ENCODE measurements at places on chromosomes 13 and 19.

DNA sequence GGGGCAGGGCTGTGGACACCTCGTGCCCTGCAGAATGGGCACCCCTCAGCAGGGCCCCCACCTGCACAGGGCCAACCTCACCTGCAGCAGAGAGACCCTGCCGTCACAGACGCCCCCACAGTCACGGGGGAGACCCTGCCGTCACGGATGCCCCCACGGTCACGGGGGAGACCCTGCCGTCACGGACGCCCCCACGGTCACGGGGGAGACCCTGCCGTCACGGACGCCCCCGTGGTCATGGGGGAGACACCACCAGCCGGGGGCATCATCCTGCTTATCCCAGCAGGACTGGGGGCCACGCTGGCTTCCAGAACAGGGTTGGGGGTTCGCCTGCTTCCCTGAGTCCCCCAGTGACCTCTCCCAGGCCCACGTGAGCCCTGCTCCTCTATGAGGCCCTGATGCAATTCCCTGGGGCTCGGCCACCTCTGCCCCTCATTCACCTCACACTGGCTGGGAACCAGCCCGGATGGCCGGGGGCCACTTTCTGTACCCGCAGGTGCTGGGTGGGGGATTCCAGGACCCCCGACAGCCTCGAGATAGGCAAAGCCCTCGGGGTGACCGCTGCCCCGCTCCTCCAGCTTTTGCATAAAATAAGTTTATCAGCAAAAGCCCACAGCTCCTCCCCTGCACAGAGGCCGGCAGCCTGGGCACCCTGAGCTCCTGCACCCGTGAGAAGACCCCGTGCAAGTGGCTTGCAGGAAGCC, 23.6 kb downstream of the SBNO2 start:
- DNase-seq, result no peak

GRCh38 chr19:5627395-5627904, 4.6 kb downstream of the SAFB start:
- DNase-seq, result no peak

DNA sequence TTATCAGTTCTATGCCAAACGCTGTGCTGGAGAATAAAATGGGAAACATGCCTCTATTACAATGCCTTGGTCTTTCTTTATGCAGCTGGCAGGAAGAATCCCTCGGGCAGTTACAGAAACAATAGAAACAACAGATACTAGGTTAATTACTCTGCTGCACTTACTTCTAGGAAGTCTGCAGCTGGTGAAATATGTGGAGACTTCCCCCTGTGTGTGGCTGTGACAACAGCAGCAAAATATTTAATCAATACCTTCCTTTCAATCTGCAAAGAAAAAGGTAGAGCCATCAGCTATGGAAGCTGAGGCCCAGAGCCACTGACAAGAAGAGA, 9.9 kb downstream of the STOML3 start:
- DNase-seq, result no peak

DNA sequence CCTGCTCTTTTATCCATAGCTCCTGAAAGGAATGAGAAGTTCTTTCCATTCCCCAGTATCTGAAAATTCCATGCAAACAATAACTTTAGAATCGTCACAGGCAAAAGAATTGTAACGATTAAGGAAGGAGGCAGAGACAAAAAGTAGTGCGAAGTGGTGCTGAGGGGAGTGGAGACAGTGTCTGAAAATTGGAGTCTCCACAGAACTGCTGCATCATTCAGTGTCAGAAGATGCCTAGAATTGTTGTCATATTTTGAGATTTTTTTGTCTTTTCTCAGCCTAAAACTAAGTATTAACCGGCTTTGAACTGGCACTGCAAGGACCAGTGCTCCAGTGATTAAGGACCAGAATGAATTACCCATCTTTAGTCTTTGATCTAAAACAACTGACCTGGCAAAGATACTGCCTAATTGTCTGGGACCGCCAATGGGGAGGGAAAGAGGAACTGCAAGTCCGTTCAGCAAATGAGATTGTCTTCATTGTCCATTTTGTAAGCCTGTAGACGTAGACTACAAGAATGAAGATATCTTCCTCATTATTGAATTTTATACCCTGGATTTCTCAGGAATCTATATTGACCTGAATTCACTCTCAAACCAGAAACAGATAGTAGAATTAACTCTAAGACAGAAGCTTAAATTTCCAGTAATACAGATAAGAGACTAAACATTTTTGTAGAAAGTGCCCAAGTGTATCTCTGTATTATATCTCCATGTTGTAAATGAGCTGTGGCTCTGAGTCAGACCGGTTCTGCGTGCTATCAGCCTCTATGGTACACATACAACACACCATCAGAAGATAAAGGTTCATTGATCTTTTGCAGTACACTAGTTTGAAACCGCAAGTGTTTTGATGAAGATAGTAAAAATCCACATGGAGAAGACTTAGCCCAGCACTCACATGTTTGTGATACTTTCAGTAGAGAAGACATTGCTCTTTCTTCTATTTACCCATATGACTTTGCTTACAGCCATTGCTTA, 293.2 kb downstream of the EFNB2 start:
- DNase-seq, result no peak

- no peak for DNase-seq
Observed at GRCh38 chr19:2083174-2083854, 12.8 kb downstream of the MOB3A start.

DNA sequence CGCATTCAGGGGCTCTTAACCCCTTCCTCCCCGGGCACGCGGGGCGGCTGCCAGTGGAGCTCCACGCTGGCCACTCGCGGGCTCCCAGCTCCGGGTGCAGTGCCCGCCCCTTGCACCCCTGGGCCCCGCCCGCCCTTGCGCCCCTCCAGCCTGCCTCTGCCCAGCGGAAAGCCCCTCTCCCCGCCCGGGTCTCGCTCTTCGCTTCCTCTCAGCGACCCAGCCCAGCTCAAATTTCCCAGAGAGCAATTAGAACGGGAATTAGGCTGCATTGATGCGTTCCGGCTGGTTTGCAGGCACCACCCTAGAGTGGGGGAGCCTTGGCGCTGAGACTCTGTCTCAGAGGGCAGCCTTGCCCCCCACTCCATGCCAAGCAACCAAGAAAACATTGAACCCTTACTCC, 1.8 kb upstream of the GSX1 start:
- DNase-seq, result no peak

GRCh38 chr13:113598081-113598410, 13.5 kb downstream of the TFDP1 start:
- DNase-seq, result no peak

- no peak for DNase-seq
Observed at GRCh38 chr13:77333594-77333993, 6.7 kb upstream of the MYCBP2 start.

DNA sequence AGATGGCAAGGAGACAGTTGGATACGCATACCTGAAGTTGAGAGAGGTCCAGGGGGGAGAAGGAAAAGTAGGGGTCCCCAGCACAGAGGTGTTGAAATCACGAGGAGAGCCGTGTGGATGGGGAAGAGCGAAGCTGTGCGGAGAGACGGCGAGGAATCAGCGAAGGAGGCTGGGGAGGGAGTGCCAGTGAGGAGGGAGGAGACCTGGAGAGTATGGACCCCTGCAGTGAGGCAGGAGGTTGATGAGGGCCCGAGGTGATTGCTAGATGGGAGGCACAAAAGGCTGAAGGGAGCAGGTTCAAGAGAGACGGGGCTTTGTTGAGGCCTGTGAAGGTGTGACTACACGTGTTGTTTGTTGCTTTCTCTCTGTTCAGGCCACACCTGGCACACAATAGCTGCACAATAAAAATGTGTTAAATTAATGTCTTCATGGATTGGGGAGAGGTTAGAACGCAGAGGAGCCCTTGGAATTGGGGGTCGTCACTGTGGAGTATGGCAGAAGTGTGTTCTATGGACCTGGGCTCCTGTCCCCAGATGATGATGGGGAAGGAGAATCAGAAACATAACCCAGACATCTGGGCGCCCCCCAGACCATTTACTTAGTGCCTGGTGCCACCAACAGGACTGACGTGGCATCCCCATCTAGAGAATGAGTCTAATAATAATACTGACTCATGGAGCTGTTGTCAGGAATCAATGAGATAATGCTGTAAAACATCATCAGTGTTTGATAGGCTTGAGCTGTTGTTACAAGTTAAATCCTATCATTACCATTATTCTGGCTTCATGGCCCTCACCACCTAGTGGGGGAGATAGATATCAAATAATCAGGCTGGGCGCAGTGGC, 137.5 kb downstream of the SIPA1L3 start:
- DNase-seq, result no peak

GRCh38 chr19:40388481-40388880, 1.5 kb downstream of the HIPK4 start:
- DNase-seq, result no peak

- DNase-seq, result no peak
Observed at GRCh38 chr19:30498707-30499106, 126.5 kb downstream of the ZNF536 start.

GRCh38 chr13:51113969-51114368, 2.9 kb upstream of the C13orf42 start:
- no peak for DNase-seq

GRCh38 chr13:98512774-98513665, 63.9 kb downstream of the STK24 start:
- DNase-seq, result no peak

- DNase-seq, result peak; percentile 46
Observed at GRCh38 chr19:2986951-2987524, 9.7 kb downstream of the TLE6 start.

GRCh38 chr13:25980255-25980654, 71.6 kb downstream of the SHISA2 start:
- peak; percentile 60 for DNase-seq

GRCh38 chr13:85419611-85420010, 379.6 kb downstream of the SLITRK6 start:
- DNase-seq, result no peak

- DNase-seq, result no peak
Observed at GRCh38 chr13:79681069-79681468, 200.1 kb downstream of the NDFIP2 start.

- DNase-seq, result no peak
Observed at GRCh38 chr13:28597641-28598040, 61.3 kb upstream of the POMP start.

- DNase-seq, result no peak
Observed at GRCh38 chr19:12668932-12669269, 2.3 kb downstream of the WDR83 start.

GRCh38 chr13:48278806-48279205, 24.7 kb upstream of the RB1 start:
- no peak for DNase-seq

DNA sequence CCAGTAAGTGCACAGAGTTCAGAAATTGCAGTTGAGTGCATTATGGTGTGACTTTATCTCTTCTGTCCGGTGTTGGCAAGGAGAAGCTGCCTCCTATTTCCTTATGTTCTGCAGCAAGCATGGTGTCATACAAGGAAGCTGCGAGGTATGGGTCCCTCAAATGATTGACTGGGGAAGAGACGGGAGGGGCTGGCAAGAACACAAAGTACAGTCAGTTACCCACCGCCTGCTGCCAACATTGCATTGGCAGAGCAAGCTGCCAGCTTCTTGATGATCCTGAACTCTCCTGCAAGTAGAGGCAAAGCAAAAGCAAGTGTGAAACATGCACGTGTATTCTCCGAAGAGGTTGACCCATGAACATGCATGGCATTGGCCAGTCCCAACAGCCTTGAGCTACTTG, 1013.6 kb downstream of the UQCRFS1 start:
- DNase-seq, result no peak

DNA sequence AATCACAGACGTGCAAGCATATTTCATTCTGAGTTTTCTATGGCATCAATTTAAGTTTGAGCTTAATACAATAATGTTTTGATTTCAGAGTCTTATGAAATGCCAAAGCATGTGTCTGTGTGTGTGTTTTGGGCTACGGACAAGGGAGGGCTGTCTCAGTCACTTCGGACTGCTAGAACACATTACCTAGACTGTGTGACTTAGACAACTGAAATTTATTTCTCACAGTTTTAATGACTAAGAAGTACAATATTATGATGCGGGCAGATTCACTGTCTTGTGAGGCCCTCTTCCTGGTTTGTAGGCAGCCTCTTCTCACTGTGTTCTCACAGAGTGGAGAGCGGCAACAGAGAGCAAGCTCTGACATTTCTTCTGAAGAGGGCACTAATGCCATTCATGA, 1202.0 kb downstream of the EFNB2 start:
- DNase-seq, result no peak

- DNase-seq, result no peak
Observed at GRCh38 chr13:44049081-44049945, 169.6 kb downstream of the LACC1 start.

DNA sequence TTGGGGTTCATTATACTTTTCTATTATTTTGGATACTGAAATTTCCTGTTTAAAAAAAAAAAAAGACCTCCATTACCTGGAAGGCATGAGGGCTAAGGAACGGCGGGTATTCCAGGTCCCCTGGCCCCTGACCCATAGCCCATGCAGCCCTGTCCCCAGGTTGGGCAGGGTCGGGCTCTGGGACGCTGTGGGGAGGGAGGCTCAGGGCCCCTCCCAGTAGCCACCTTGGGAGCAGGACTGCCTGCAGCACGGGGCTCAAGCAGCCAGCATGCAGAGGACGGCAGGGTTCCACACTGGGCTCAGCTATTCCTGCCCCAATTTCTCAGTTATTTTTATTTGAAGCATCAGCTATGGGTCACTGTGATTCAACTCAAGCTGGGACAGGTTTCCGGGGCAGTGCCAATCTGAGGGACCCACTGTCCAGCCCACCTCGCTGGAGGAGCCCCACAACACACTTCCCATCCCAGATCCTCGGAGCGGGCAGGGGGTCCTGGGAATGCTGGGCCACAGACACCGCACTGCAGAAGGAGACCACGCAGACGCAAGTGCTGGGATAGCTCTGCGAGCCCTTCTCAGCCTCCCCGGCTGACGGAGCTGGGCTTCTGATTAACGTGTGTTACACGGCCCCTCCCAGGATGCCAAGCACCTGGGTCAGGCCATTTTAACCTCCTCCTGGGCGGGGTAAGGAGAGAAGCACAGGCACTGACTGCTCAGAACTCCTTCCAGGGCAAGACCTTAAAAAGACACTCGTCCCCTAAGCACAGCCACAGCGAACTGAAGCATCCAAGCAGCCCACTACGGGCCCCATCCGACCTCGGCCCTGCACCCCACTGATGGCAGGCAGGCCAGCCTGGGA, 60.1 kb downstream of the PEPD start:
- no peak for DNase-seq

DNA sequence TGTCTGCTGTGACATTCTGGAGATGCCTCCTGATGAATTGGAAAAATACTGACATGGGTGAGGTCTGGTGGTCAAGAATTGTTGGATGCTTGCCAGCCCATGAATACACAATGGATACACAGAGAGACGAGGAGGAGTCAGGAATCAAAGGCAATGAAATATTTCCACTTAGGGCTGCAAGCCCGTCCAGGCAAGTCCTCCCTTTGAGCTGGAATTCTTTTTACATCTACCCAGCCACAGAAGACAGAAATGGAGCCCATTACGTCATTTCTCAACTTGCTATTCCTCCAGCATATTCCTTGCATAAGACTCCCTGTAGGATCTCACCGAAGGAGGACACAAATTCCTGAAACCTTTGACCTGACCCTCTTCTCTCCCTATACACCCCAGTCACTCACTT, 15.7 kb upstream of the IGFL4 start:
- DNase-seq, result no peak
